ENCODE measurements at places on chromosomes 4 and X. TPM values are rescaled to one million over a fixed set of nuclear protein-coding genes. Genes with fewer than 3 reads are reported as not detected.

- DNase-seq, result no peak
Observed at GRCh38 chrX:470686-471085, 84.0 kb upstream of the PPP2R3B start.

GRCh38 chr4:6446538-6447451, 25.6 kb downstream of the PPP2R2C start:
- no peak for DNase-seq

The DMRTC1 gene
- total RNA-seq, result not detected

DNA sequence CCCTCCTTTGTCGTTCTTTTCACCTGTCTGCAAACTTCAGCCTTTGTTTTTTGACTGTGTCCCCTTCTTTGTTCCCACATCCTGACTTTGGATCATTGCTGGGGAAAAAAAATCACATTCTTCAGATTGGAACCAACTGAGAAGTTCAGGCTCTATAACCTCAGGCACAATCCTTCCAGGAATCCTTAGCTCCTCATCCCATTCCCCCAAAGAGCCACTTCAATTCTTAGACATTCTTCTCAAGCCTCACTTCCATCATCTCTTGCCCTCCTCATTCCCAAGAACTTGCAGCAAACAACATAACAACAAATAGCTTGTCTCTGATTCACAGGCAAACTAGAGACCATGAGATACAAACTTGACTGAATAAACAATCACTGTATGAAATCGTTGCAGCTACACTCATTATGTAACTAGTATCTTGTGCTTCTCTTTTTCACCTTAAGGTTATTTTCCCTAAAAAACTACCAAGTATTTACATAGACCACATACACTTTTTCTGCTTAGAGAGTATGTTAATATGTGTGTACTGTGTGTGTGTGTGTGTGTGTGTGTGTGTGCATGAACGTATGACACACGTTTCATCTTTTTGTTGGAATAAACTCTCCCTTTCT, 26.4 kb upstream of the PGM2 start:
- no peak for DNase-seq

The NPY5R gene
- not detected for total RNA-seq

- DNase-seq, result peak; percentile 32
Observed at GRCh38 chr4:155543126-155543765, 123.4 kb upstream of the GUCY1A1 start.

DNA sequence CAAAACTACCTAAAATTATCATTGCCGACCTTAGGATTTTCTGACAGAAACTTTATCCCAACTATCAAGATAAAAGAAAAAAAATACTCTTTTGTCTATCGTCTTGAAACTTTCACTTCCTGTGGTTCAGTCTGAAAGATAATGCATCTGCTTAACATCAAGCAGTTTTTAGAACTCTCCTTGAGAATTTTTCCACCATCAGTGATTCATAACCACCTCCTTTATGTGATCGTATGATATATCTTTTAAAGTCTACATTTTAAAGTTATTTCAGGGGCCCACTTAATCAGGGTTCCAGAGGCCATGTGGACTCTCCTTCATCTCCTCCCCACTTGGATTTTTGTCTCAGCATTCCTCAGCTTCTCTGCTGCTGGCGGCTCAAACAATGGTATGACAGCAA, 272.8 kb upstream of the TENM3 start:
- peak; percentile 37 for DNase-seq

DNA sequence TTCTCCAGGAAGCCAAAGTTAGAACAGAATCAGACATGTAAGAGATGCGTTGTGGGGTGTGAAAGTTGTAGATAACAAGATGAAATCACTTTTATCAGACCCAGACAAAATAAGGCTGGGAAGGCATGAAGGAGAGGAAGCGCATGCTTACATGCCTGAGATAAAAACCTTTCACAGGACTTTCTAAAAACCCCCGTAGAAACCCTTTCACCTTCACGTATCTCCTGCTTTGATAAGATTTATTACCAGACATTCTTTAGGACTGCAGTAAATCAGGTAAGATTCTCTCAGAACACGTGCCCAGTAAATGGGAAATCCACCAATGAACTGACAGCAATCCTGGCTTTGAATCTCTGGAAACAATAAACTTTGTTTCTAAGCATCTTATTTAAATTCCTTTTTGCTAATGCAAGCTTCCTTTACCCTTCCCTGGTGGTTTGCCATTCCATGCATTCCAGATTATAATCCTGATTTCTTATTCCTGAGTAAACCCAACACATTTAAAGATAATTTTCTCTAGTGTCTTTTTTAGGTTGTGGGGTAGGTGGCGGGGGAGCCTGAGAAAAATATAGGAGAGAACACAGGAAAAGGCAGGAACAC, 254.6 kb upstream of the LDB2 start:
- DNase-seq, result no peak

DNA sequence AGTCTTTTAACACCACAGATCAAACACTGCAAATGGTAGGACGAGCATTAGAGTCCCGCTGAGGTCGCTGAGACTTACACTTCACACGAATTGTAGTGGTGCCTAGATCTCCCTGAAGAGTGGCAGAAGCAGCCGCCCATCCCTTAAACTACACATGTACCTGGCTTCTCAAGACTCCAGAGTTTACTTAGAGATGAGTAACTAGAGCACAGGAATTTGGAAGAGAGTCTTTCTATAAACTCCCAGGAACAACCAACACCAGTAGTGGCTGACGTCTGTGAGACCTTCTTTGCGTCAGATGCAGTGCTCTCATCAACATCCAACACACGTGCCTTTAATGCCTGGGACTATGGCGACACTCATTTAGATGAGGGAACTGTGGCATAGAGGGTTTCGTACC, 12.6 kb downstream of the SORBS2 start:
- DNase-seq, result no peak

The MTTP gene
- 0.25 TPM for total RNA-seq

GRCh38 chrX:149984411-149984810, 46.1 kb upstream of the EOLA2 start:
- no peak for DNase-seq

DNA sequence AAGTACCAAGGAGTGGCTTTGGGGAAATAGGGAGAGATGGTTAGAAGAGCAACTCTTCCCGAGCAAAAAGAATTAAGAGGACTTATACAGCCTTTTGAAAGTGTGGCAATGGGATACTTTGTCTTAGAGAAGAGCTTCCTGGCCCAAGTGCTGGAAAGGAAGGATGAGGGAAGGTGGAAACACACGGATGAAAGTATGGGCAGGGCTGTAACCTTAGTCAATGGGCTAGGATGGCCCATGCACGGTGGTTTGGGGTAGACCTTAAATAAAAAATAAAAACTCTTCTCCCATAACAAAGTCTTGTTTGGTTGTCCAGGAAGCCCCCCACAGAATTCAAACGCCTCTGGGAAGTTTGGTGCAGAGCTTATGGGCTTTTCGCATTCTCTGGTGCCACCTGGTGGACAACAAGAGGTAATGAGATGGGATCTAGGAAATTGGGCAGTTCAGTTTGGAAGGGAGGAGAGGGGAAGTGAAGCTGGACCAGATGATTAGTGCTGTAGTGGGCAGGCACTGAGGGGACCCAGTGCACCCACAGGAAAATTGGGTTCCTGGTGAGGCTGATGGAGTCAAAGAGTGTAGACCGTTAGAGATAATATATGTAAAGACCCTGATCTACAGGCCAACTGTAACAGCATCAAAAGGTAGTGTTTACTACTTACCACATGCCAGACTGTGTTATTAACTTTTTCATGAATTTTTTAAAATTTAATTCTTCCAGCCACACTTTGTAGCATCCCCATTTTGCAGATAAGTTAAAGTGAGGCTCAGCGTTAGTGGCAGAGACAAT, 13.8 kb upstream of the ENOX2 start:
- peak; percentile 72 for DNase-seq

DNA sequence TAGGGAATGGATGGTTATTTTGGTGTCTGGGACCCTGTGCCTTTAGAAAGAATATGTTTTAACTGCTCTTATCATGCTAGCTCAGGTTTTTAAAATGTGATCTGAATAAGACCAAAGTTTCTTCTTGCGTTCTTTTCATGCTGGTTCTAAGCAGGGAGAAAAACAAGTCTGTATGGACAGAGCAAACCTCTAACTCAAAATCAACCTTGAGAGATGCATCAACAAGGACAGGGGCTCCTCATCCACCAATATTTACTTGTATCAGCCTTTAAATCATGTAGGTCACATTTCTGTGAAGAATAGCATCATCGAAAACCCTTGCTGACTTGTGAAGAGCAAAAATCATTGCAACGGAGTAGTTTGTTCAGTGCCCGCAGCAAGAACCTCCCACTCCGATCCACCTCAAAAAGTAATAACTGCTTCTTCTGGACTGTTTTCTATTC, 1.2 kb downstream of the ATP10D start:
- DNase-seq, result peak; percentile 46

GRCh38 chr4:7705062-7705461, 234.6 kb downstream of the AFAP1 start:
- DNase-seq, result peak; percentile 13

DNA sequence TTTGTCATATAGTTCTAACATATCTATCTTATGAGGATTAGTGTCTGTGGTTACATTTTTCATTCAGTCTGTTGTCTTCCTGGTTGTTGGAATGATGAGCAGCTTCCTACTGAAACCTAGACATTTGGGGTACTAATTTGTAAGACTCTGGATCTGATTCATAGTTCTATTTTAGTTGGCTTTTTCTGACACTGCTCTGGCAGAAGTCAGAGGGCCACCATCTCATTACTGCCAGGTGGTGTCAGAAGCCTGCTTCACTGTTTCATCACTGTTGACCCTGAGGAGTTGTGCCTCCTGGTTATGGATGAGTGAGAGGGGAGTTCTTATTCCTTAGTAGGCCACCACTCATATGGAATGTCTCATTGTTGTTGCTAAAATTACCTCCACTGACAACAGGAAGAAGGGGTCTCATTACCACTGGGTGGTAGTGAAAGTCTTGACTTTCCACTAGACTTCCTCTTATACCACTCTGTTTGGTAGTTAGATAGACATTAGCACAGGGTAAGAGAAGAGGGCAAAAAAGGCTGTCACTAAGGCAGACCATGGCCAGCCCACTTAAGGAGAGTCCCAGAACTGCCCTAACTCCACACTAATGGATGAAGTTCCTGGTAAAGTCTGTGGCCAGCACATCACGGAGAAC, 395.2 kb downstream of the SPOCK3 start:
- DNase-seq, result no peak

The ATP7A gene
- total RNA-seq, result 20.0 TPM

DNA sequence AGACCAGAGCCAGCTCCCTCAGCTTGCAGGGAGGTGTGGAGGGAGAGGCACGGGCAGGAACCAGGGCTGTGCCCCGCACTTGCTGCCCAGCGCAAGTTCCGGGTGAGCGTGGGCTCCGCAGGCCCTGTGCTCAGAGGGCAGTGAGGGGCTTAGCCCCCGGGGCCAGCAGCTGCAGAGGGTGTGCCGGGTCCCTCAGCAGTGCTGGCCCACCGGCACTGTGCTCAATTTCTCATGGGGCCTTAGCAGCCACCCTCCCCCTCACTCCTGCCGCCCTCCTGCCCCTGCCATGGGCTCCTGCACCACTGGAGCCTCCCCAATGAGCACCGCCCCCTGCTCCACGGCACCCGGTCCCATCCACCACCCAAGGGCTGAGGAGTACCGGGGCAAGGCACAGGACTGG, 104.6 kb upstream of the SRD5A3 start:
- no peak for DNase-seq

GRCh38 chrX:53305996-53306937, 24.9 kb upstream of the IQSEC2 start:
- DNase-seq, result no peak

DNA sequence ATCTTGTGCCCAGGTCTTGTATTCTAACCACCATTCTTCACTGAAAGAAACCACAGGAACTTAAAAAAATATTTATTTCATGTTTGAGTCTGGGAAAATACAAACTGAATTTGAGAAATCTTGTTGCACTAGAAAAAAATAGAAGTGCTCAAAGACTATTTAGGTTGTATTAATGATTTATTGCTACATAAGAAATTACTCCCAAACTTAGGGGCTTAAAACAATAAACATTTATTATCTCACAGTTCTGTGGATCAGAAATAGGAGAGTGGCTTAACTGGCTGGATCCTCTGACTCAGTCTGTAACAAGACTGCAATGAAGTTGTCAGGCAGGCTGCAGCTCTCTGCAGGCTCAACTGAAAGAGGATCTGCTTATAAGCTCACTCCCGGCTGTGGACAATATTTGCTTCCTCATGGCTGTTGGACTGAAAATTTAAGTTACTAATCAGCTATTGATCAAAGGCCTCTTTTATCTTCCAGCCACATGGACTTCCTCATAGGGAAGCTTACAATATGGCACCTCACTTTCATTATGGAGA, 295.4 kb upstream of the FAM241A start:
- no peak for DNase-seq

- no peak for DNase-seq
Observed at GRCh38 chrX:17735406-17735805, 1.9 kb upstream of the SCML1 start.

The RNF175 gene
- not detected for total RNA-seq

The FGFR3 gene
- 0.45 TPM for total RNA-seq

The KANTR gene
- total RNA-seq, result 4.4 TPM

The HTR2C gene
- total RNA-seq, result not detected

- DNase-seq, result no peak
Observed at GRCh38 chr4:138494116-138494515, 252.0 kb upstream of the SLC7A11 start.

- peak; percentile 91 for DNase-seq
Observed at GRCh38 chr4:158630893-158631292, 40.8 kb downstream of the C4orf46 start.

The KIAA1210 gene
- not detected for total RNA-seq

The SNCA gene
- not detected for total RNA-seq

DNA sequence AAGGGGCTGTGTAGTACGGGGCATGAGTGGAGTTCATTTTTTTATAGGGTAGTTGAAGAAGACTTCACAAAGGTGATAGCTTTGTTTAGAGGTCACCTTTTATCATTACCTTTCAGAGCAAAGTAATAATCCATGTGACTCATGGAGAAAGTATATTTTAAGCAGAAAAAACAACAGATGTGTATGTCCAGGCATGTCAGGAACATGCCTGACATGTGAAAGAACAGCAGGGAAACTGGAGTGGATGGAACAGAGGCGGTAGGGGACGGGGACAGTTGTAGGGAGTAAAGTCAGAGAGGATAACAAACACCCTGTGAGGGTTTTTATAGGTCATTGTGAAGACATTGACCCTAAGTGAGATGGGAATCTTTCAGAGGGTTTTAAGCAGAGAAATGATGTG, 107.6 kb downstream of the USP9X start:
- DNase-seq, result no peak

The SLC7A11 gene
- 21.8 TPM for total RNA-seq

- DNase-seq, result no peak
Observed at GRCh38 chrX:129247642-129248041, 275.6 kb downstream of the SMARCA1 start.

DNA sequence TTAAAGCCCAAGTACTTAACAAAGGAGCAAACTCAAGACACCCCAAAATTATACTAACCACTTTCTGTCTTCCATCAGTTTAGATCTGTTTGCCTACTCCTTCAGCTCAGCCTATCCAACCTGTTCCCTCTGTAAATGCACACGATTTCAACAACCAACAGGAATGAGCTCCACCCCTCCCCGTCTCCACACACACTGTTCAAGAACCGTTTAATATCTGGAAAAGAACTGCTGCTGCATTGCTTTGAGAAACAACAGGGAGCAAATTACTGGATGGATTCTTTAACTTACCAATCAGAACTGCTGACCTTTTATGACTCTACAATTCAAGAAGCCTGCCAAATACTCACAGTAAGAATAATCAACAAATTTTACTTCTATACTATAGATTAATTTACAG, 87.0 kb downstream of the FBXW7 start:
- no peak for DNase-seq

The HPGD gene
- total RNA-seq, result 2.7 TPM

- no peak for DNase-seq
Observed at GRCh38 chr4:160370046-160370445, 1267.2 kb downstream of the RAPGEF2 start.

Data from fibroblast of the aortic adventitia (primary cell).